Cortex of kidney (tissue), 1 donor: ENCODE measurements at places on chromosomes 16 and 17.

DNA sequence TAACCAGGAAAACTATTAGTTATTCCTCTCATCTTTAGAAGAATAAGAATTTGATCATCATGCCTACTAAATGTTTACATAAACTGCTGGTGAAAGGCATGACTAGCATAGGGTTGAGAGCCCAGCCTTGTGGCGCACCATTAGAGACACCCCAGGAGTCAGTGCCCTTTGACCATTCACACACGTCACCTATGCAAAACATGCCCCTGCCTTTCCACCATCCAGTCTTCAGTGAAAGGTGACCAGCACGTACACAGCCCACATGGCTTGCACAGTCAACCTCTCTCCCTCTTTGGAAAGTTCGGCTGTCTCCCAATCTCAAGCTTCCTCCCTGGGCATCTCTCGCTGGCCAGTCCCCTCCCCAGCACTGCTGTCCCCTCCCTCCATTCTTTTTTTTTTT, 150.3 kb downstream of the ENGASE start:
- DNase-seq: no peak

GRCh38 chr16:75503801-75504200, 8.6 kb upstream of the CHST6 start:
- DNase-seq: no peak

- no peak for DNase-seq
Observed at GRCh38 chr17:65022751-65023700, 33.5 kb downstream of the GNA13 start.

- DNase-seq: no peak
Observed at GRCh38 chr17:68205808-68206720, 41.8 kb upstream of the AMZ2 start.

DNA sequence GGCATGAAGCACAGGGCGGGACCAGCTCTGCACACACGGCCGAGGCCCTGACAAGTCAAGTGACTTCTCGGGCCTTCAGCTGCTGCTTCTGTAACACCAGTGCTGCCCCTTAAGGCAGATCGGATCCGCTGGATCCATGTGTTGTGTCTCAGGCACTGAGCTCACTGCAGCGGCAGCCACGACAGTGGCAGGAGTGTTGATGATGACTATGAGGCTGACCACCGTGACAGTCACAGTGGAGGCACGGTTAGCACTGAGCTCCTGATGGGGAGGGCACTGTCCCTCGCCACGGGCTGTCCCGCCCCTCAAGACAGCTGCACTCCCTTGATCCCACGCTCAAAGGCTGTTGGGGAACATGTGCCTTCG, 29.4 kb downstream of the PEMT start:
- no peak for DNase-seq

GRCh38 chr17:67558740-67559380, 158.9 kb upstream of the NOL11 start:
- DNase-seq: no peak

DNA sequence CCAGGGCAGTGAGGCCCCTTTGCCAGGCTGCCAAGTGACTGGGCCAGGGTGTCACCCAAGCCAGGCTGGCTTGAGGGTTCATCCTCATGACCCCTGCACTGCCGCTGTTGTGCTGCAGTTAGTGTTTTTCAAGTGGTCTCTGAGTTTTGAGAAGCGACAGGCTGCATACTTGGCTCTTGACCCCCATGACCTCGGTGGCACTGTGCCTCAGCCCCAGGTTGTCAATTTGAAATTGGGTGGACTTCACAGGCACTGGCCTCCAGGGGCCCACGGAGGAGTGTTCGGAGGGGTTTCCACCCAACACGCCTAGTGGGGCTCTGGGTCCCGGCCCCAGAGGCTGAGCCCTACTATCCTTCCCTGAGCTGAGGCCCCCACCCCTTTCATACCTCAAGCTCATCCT, 42.7 kb downstream of the DHRS7B start:
- DNase-seq: no peak

DNA sequence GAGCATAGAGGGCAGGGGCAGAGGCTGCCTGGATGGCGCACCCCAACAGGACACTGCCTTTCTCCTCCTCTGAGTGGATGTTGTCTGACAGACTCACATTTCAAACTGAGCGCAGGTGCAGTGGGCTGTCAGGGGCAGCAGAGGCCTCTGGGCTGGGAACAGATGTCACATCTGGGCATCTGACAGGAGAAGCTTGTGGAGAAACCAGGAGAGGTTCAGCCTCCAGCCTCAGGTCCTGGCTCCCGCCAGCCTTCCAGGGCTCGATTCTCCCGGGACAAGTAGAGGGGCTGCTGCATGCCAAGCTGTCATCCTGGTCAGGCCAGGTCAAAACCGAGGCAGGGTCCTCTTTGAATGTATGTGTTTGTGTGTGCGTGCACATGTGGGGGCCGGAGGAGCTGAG, 67.7 kb upstream of the SDK2 start:
- no peak for DNase-seq

GRCh38 chr17:78884148-78884825, 18.7 kb downstream of the CEP295NL start:
- no peak for DNase-seq

DNA sequence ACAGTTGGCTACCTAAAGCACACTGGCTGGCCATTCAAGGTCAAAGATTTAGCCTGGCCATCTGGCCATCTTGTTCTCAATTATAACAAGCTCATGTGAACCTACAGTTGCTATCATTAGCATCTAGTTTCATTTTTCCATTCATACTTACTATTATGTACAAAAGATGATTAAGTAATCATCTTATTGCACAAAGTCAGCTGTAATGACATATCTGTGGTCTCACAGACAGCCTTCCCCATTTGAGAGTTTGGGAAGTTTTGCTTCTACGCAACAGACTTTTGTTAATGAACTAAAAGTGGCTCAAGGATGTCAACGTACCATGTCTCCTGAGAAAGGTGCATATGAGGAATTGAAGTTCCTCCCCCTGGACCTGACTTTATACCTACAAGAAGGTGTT, 51.3 kb downstream of the HS3ST3B1 start:
- no peak for DNase-seq

GRCh38 chr17:41725134-41725533, 9.3 kb downstream of the HAP1 start:
- no peak for DNase-seq

DNA sequence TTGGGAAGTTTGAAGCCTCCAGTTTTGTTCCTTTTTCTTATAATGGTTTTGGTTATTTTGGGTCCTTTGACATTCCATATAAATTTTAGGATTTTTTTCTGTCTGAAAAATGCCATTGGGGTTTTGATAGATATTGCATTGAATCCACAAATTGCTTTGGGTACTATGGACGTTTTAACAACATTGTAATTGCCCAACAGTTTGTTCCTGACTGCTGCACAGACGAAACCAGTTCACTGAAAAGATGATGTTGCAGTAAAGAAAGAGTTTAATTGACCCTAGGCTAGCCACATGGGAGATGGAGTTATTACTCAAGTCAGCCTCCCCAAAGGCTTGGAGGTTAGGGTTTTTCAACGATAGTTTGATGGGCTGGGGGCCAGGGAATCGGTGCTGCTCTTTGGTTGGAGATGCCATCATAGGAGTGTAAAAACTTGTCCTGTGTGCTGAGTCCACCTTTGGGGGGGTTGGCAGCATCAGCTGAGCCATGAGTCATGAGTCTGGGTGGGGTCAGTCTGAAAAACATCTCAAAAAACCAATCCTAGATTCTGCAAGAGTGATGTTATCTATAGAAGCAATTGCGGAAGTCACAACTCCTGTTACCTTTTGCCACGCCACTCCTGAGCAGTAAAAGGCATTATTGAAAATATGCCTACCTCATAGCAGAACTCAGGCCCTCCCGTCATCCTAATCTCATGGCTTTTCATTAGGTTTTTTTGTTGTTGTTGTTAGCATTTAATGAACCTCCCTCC, 2.7 kb upstream of the PRSS41 start:
- no peak for DNase-seq

DNA sequence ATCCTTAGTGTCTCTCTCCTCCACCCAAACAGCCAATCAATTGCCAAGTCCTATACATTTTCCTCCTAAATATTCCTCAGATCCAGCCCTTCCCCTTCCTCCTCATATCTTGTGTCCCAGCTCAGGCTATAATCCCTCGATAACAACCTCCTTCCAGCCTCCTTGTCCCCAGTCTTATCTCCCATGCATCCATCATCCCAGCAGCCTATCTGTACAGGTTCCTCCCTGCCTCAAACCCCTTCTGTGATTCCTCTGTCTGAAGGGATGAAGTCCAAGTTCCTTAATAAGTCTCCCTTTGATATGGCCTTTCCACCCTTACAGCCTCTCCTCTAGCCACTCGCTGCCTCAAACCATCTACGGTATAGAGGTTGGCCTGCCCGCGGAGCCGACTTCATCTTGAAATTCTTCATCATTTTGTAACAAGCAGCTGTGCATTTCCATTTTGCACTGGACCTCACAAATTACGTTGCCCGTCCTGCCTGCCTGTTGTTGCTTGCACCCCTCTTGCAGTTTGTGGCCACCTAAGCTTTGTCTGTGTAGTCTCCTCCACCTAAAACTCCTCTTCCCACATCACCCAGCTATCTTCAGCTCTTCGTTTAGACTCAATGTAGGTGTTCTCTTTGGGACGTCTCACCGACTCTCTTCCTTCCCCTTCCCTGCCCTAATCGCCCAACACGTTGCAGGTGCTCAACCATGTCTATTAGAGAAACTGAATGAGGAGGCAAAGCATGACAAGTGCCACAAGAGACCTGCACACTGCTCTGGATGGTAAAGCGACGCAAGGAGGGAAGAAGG, 786 bp upstream of the CDK5RAP3 start:
- no peak for DNase-seq

DNA sequence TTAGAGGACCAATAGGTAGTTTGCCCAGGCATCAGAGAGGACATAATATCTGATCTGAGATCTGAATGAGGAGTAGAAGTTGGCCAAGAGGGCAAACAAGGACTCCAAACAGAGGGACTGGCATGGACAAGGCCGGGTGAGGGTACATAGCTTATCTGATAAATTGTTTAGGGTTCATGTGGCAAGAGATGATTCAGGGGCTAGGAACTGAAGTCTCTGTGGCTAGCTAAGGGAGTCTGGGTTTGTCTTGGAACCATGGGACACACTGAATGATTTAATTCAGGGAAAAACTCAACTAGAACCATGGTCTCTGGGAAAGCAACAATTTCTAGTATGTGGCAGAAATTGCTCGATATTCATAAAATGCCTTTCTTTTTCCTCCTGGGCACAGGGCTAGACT, 4.1 kb upstream of the AQP8 start:
- DNase-seq: no peak

- no peak for DNase-seq
Observed at GRCh38 chr16:30430428-30430970, 669 bp upstream of the DCTPP1 start.

DNA sequence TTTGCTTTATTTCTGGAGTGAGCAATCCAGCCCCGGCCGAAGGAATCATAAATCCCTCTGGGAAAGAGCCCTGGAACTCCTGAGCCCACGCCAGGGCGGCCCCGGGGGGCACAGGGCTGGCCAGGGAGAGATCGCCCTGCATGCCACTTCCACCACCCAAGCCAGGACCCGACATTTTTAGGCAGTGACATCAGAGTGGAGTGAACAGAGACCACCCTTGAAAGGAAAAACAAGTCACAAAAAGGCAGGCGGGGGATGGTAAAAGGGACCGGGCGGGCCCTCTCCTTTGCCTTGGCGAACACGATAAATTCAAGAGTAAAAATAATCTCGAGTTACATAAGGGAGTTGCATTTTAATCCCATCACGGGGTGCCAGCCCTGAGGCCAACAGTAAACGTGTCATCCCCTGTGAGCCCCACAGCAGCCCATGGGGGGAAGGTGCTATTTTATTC, 284.1 kb downstream of the C16orf95 start:
- DNase-seq: no peak

- DNase-seq: no peak
Observed at GRCh38 chr16:47276522-47276921, 132.8 kb upstream of the NETO2 start.

GRCh38 chr16:12153662-12154061, 177.1 kb downstream of the SNX29 start:
- no peak for DNase-seq

- DNase-seq: peak; percentile 62
Observed at GRCh38 chr16:14070877-14071575, at the start of gene MRTFB. MRTFB (plus strand) TSS chr16:14071319; CDS start chr16:14140607, 69,288 bp downstream.

DNA sequence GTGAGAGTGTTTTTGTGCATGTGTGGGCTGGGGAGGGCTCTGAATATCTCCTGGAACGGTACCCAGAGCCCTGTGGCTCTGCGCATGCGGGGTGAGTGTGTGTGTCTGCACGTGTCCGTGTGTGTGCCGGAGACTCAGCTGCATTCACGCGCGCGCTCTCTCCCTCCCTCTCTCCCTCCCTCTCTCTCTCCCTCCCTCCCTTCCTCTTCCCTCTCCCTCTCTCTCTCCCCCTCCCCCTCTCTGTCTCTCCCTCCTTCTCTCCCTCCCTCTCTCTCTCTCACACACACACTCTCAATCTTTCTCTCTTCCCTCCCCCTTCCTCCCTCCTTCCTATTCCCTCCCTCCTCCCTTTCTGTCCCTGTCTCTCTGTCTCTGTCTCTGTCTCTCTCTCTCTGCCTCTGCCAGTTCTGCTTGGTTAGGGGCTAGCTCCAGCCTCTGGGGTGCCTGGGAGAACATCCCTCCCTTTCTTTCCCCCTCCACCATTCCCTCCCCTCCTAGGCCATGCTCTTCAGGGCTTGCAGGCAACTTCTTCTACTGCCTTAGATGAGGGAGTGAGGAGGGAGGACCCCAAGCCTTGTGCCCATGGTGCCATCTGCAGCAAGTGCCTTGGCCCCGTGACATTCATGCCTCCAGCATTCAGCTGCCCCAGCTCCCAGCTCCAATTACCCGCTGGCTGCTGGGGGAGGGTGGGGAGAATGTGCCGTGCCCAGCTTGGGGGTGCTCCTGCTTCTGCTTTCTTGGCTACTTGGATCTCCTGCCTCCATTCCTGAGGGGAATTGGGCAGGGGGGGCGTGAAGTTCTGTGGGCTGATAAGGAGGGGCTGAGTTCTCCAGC, 6.4 kb downstream of the THRA start:
- DNase-seq: no peak

DNA sequence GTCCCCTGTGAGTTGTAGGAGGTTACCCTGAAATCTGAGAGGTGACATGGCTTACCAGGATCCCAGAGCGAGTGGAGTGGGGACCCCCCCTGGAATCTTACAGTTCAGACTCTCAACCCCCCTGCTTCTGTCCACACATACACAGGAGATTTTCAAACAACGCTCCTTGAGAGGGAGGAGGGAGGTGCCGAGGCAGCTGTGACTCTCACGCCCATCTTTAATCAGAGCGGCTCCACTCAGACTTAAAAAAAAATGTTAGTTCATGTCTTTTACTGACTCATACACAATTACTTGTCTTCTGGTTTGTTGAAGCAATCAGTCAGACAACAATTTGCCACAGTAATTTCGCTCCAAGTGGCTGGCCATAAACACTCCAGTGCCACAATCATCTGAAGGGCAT, 15.4 kb upstream of the TMEM220 start:
- DNase-seq: no peak

GRCh38 chr17:28306954-28307401, 12.0 kb upstream of the TMEM97 start:
- no peak for DNase-seq

- DNase-seq: no peak
Observed at GRCh38 chr17:72749119-72749572, 343.3 kb downstream of the SLC39A11 start.

- DNase-seq: no peak
Observed at GRCh38 chr17:56943505-56944125, 17.2 kb downstream of the COIL start.

- DNase-seq: no peak
Observed at GRCh38 chr17:1491443-1492248, 840 bp downstream of the MYO1C start.
